ENCODE measurements at places on chromosomes 12 and 14.

- no peak for DNase-seq
Observed at GRCh38 chr12:62893276-62893675, 41.7 kb downstream of the PPM1H start.

- DNase-seq = no peak
Observed at GRCh38 chr12:109169686-109170085, 53.3 kb downstream of the ACACB start.

DNA sequence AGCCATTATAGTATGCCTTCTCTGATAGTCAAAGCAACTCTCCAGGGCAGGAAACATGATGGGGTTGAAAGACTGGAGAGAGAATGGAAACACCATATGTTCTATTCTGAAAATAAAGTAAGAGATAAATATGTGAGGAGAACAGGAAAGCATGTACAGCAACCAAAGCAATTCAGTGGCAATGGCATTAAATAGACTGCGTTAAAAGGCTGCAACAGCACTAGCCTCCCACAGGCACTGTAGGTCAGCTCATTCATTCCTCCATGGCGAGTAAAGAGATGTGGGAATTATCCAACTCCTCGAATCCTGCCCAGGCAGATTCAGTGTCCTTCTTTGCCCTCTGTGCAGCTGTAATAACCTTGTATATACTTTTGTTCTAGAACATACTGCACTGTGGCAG lies 43.8 kb downstream of the ANO6 start:
- DNase-seq = no peak

DNA sequence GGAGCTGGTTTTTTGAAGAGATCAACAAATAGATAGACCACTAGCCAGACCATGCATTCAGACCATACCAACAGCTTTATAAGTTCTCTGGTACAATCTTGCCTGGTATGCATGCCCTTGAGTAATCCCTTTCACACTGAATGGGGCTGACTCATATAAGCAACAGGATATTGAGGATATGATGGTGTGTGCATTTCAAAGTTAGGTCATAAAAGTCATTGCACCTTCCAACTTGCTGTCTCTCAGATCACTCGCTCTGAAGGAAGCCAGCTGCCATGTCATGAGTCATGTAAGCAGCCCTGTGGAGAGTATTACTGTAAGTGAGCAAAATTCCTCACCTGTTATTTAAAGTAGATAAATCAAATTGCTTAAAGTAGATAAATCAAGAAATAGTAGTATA lies 45.0 kb upstream of the OR6J1 start:
- no peak for DNase-seq

GRCh38 chr12:115936997-115937916 lies 340.2 kb downstream of the MED13L start:
- DNase-seq = no peak

DNA sequence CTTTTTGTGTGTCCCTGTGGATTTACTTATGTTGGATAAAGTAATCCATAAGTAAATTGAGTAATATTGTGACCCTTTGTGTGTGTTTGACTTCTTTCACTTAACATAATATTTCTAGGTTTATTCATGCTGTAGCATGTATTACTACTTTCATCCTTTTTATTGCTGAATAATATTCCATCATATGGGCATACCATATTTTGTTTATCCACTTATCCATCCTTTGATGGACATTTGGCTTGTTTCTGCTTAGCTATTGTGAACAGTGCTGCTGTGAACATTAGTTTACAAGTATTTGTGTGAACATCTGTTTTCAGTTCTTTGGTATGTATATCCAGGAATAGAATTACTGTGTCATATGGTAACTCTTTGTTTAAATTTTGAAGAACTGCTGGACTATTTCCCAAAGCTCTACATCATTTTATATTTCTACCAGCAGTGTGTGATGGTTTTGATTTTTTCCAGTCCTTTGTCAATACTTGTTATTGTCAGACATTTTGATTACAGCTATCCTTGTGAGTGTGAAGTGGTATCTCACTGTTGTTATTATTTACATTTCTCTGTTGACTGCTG lies 25.2 kb downstream of the G2E3 start:
- no peak for DNase-seq

GRCh38 chr12:79883216-79883615 lies 51.7 kb downstream of the PPP1R12A start:
- DNase-seq = no peak

- no peak for DNase-seq
Observed at GRCh38 chr14:70773182-70773862, 36.0 kb downstream of the MAP3K9 start.

DNA sequence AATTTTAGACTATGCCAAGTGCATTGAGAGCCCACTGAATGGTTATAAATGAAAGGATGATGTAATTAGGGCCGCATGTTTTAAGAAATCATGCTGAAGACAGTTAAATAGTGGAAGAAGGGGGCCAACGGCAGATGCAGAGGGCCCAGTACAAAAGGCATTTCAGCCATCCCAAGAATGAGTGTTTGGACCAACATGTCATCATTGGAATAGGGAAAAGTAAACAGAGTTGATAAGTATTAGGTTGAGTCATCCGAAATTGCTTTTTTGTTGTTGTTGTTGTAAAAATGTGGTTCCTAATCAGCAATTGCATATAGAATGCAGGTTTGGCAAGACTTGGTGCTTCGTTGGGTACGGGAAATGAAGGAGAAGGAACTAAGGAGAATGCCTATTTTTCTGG lies 29.5 kb downstream of the BMP4 start:
- no peak for DNase-seq

- DNase-seq = no peak
Observed at GRCh38 chr12:101302741-101303140, 22.8 kb downstream of the UTP20 start.

GRCh38 chr14:54377501-54377900 lies 19.3 kb upstream of the CDKN3 start:
- no peak for DNase-seq

DNA sequence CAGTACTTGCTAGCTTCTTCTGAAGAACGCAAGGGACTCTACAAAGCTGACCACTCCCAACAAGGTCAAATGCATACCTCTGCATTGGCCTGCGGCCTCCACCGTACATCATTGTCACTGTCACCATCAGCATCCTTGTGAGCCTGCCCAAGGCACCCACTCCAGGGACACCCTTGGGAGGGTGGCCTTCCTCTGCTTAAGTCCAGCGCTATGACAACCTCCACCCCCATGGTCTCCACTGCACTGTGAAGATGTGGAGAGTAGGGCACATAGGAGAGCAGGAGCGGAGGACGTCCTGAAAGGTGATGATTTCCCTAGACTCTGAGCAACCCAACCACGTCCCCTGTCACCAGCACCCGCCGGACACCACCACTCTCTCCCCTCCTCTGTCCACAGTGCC lies 252.8 kb downstream of the ALG10 start:
- no peak for DNase-seq

- DNase-seq = no peak
Observed at GRCh38 chr14:55303691-55304145, 32.5 kb downstream of the FBXO34 start.

GRCh38 chr14:53391156-53391555 lies 238.0 kb upstream of the DDHD1 start:
- no peak for DNase-seq

GRCh38 chr14:21236948-21237797 lies 32.1 kb downstream of the HNRNPC start:
- DNase-seq = peak; percentile 43

DNA sequence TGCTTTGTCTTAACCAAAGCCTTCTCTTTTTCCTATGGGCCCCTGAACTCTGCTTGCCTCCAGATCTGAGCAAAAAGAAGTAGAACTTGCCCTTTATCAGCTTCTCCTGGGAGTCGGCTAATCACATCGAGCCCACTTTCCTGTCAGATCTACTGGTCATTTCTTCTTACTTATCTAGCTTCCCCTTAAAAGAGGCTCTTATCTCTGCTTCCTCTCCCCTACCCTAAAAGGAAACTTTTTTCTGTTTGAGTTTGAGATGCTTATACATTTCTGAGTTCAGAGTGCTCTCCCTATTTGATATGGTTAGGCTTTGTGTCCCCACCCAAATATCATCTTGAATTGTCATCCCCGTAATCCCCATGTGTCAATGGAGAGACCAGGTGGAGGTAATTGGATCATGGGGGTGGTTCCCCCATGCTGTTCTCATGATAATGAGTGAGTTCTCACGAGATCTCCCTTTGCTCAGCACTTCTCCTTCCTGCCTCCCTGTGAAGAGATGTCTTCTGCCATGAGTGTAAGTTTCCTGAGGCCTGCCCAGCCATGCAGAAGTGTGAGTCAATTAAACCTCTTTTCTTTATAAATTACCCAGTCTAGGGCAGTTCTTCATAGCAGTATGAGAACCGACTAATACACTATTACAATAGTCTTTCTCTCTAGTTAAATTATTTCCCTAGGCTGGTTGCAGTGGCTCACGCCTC lies 114.7 kb upstream of the AMN1 start:
- DNase-seq = no peak

DNA sequence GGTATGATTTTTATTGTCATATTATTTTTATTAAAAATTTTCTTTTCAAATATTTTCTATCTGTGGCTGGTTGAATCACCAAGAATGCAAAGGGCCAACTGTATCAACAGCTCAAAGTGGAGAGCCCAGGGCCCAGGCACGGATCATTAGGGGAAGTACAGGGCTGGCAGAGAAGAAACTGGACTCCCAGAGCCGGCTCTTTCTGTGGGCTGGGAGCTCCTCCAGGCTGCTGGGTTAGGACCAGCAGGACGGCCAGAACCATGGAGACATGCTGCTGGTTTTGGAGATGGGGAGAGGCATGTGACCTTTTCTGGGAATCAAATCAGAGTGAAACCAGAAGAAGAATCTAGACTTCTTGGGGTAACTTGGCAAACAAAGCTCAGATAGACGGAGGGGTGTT lies 220.5 kb downstream of the CACNA1C start:
- no peak for DNase-seq

DNA sequence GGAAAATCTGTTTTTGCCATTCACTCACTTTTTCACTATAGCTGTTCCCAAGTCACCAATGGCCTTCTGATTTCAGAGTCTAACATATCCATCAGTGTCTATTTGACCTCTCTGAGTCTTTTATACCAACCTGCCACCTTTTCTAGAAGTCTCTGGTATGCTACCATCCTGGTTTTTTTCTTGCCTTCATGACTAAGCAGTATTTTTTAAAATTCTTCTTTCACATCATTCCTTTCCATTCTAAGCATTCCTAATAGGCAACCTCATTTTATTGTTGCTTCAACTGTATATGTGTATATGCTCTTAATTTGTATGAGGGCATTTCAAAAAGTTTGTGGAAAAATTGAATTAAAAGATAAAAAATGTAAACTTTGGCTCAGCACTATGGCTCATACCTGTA lies 5.0 kb downstream of the IRAK4 start:
- DNase-seq = no peak

- no peak for DNase-seq
Observed at GRCh38 chr14:68342216-68342763, 450.6 kb downstream of the ZFP36L1 start.

DNA sequence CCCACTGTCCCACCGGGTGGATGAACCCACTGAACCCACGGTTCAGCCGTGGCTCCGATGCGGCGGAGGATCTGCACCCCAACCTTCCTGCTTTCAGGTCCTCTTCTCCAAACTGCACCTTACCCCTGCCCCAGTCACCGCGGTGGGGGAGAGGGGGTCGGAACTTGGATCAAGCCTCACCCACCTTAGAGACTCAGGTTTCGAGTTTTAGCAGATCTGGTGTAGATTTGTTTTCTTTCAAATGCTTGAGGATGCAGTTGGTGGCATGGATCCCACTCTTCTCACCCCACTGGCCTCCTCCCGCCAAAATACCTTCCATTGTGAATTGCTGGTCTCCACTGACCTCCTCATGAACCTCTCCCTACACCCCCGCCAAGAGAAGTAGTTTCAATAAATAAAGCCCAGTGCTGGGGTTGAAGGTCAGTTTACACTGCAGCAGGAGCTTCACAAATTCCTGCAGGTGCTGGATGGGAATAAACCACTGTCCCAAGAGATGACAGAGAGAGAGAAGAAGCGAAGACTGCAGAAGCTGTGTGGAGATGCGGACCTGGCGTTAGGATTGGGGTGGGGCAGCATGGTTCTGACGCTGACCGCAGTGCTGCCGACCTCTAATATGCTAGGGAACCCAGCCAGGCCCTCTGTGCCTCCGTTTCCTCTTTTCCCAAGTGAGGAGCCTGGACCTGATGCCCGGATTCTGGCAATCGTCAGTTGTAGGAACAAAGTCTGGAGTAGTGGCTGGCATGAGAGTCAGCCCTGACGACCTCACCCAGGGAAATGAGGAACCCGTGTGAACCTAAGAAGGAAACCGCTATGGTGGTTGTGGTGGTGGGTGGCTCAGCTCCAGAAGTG lies 7.4 kb downstream of the TTC6 start:
- DNase-seq = no peak

DNA sequence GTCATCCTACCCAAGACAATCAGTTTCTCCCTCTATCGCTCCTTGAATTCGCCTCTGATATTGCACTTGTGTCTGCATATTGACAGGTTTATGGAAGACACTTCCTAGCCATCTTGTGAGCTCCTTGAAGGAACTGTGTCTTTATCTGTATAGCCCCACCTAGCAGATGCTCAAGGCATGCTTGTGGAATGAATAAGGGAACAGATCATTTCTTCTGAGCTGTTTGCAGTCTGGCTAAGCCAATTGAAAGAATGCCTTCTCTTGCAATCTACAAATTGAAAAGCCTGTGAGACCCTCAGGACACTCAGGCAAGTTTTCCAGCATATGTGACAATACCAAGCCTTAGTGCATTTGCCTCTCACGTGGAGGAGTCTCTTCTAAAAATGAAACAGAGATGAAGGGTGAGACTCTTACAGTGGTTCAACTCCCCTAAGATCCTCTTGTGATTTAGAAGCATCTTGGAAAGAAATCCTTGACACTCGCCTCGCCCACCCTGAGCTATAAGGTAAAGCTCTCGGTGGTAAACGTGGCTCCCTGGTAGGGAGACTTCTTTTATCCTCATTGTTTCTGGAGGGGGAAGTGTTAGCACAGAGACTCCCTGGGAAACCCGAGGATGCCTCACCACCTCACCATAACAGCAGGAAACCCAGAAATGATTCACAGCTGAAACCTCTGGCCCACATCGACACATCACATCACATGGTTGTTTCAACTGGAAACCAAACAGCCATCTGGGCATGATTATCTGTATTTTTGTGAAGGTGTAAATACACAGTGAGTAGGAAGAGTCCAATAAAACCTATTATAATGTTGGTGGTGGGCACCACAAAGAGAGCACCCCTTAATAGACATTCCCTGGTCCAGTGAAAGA lies 112.3 kb upstream of the BCL2L14 start:
- no peak for DNase-seq

Measured in DMS79 (cell line).